ENCODE measurements at places on chromosomes 3 and 15. TPM values are rescaled to one million over a fixed set of nuclear protein-coding genes. Genes with fewer than 3 reads are reported as not detected.
A peak's percentile ranks its signal among the peaks of the same experiment; 100 is the strongest.

DNA sequence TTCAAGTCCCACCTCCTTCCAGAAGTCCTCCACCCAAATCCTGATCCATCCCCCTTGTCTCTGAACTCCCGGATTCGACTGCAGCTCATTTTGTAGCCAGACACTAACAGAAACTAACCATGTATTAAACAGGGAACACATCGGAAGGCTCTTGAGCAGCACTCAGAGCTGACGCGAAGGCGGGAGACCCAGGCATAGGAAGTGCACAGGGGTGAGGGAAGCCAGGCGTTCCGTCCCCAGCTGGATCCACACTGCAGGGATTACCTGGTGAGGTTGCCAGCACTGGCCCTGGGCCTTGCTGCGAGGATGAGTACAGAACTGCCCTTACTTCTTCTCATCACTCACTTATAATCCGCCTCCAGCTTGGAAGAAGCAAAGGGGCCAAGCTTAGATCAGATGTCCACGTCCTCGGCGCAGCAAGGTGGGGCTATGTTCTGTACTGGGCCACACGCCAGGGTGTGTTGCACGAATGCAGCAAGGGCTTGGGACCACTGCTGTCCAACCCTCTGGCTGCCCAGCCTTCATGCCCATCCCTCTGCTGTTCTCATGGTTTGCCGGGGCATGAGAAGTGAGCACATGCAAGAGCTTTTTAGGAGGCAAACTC is 124.2 kb upstream of the SMAD3 start:
- no peak for DNase-seq

The MESP1 gene
- 1.1 TPM for total RNA-seq

DNA sequence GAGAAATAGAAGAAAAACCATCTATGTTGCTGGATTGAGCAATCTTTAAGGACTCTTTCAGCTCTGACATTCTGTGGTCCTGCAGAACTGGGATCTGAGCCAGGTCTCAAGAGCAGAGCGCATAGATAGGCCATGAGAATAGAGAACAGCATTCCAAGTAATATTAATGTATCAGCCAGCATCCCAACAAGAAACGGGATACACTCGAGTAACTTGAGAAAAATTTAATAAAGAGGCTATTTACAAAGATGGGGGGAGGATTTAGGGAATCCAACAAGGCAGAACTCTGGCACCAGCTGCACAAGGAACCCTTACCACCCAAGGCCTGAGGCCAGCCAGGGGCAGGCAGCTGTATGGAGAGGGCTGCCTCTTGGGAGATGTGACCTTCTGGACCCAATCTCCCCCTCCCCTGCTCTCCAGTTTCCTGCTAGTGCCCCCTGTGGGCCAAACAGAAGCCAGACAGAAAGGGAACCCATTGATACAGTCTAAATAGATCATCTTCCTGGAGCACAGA is 8.2 kb downstream of the TMOD2 start:
- DNase-seq, result no peak

- no peak for DNase-seq
Observed at GRCh38 chr15:76380249-76380648, 43.7 kb downstream of the ISL2 start.

DNA sequence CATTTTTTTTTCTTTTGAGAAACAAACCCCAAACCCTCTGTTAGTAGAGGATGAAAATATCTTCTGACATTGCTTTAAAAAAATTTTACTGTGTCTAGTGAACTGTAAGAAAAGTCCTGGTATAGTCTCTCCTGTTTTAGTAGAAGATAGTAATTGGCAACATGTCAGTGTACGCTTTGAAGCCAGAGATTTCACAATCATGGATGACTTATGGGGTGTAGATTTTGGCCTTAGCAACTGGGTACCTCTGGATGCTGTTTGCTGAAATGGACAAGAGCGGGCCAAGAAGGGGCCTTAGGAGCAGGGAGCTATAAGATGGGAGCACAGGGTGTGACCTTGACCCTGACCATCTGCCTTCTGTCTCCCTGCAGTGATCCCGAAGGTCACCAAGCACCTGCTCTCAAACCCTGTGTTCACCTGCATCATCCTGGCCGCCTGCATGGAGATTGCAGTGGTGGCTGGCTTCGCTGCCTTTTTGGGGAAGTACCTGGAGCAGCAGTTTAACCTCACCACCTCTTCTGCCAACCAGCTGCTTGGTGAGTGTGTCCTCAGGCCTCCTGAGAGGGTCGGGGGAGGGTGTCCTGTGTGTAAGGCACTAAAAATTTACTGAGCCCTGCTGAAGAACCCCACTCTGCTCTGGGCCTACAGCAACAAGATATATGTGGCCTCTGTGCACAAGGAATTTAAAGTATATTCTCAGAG is 266.7 kb downstream of the SLCO3A1 start:
- DNase-seq, result no peak

The LMCD1 gene
- total RNA-seq, result 1.3 TPM

DNA sequence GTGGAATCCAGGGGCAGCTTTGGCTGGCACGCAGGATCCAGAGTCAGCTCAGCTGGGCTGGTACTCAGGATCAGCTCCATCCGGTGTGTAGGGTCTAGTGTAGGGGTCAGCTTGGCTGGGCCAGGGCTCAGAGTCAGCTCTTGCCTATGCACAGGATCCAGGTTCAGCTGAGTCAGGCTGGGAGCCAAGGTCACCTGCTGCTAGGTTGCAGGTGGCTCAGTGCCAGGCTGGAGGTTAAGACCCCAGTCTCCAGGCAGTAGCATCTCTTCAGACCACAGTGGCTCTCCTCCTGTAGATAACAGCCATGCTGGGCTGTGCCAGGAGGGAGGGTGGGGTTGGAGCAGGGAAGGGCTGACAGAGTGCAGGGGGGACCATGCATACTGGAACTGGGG is 1.8 kb downstream of the HYAL3 start:
- no peak for DNase-seq

- DNase-seq, result no peak
Observed at GRCh38 chr3:62922326-62922725, 47.1 kb upstream of the CADPS start.

The RAD51 gene
- total RNA-seq, result 5.0 TPM

- DNase-seq, result no peak
Observed at GRCh38 chr15:37056177-37057121, 43.9 kb downstream of the MEIS2 start.

DNA sequence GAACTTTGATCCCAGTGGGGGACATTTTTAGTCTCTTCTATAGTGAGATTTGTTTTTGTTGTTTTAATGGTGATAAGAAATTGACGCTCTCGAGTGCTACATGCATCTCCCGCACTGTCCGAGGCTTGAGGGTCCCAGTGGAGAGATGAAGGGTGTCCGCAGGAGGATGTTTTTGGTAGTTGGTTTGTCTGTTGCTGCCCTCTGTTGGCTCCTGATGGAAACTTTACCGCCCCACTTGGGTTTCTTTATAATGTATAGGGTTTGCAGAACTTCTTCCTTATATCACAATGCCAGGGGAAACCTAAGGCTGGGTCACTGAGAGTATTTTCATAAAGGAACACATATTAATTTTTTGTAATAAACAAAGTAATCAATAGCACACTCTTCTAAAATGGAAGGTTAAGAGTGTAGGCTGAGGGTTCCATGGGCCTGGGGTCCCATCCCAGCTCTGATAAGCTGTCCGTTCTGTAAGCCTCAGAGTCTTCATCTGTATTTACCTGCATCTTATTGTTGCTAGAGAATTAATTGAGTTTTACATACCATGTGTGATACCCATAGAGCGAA is 185.3 kb upstream of the FEZF2 start:
- peak; percentile 48 for DNase-seq

The EEFSEC gene
- 8.3 TPM for total RNA-seq

GRCh38 chr3:124447845-124448244 is 282.4 kb upstream of the UMPS start:
- DNase-seq, result no peak

- peak; percentile 70 for DNase-seq
Observed at GRCh38 chr3:98732286-98733052, 30.7 kb upstream of the ST3GAL6 start.

The GMNC gene
- total RNA-seq, result 0.64 TPM

The SLC22A14 gene
- total RNA-seq, result 0.93 TPM

DNA sequence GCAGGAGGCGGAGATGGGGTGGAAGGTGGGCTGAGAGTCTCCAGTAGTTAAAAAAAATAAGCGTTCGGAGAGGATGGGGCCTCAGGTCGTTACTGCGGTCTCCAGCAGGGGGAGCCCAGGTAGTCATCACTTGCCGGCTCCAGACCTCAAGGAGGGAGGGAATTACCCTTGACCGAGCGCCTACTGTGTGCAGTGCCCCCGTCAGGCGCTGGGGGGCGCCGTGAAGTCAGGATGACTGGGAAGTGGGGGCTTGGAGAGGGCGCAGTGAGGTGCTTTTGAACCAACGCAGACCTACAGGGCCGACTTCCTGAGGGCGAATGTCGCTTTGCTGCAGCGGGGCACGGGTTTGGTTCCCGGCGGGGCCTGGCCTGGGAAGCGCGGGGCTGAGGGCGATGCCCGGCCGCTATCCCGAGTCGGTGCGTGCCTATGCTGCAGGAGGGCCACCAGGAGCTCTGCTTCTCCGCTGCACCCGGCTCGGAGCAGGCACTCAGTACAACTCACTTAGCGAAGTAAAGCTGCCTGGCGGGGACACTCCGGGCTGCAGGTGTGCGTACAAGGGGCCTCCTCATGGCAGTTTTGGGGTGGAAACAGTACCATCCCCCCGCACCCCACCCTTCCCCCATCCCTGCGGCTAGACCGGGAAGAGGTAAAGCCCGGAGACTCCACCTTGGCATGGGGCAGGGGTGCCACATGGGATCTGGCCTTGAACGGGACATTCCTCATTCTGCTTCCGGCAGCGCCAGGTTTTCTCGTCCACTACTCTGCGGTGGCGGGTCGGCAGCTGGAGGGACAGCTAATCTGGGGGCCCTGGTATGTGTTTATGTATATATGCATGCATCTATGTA is 79.8 kb downstream of the RHCG start:
- peak; percentile 94 for DNase-seq

DNA sequence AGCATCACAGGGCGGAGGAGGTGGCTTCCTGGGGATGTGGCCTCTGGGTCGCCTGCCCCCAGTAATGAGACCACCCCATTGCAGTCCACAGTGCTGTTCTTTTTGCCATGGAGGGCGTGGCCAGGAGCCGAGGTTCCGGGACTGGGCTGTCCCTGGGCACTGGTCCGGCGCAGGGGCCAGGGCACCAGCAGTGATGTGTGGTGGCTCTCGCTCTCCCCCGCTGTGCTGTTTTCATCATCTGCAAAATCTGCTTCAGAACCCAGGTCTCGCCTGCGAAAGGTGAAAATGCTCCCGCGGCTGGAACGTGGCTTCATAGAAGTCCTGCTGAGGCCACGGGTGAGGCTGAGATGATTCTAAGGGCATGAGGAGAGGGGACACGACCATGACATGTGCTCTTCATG is 45.8 kb downstream of the SCN5A start:
- DNase-seq, result no peak

DNA sequence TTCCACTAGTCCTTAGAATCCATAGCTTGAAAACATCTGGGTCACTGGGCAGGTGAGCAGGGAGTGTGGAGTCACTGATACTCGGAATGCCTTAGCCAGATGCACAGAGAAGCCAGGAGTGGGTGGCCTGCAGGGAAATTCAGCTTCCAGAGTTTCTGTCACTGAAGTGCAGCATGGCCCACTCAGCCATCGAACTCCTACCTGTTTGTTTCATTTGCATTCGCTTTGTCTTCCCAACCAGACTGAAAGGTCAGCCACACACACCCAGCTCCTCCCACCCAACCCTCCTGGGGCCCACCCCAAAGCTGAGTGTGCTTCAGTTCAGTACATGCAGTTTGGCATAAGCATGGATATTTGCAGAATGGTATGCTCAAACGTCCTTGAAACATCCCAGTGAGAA is 124.5 kb upstream of the ATP10A start:
- no peak for DNase-seq

DNA sequence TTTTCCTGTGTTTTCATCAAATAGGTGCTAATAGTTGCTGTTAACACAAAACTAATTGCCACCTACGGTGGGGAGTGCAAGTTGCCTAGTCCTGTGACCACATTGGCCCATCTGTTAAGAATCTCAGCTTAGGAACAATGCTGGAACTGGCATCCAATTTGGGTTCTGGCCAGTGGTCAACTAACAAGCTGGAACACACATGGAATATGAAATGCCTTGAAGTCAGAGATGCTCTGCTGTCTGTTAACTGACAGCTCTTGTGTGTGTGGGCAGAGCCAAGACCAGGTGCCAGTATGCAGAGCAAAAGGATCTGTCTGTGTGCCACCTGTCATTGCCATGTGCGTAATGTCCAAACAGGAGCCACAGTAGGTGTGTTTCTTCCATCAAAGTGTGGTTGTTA is 460.8 kb downstream of the ROBO2 start:
- DNase-seq, result no peak

The CALML4 gene
- total RNA-seq, result 4.1 TPM

- DNase-seq, result no peak
Observed at GRCh38 chr3:162092751-162093150, 596.1 kb downstream of the OTOL1 start.

DNA sequence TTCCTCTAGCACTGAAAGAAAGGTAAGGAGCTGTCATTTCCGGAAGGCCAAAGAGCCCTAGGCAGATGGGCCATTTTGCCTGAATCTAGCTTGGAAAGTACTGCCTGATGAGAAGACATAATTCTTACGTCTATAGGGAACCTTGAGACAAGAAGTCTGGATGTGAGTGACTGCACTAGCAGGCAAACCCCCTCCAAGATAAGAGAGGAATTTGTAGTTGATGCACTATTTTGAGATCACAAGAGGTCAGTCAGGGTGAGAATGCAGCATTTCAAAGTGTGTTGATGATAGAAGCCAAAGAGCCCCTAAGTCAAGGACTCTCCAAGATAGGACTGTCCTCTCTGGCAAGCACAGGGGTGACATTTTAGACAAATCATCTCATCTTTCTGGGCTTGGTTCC is 99.2 kb downstream of the HES1 start:
- DNase-seq, result no peak

The GTF2E1 gene
- 40.5 TPM for total RNA-seq

DNA sequence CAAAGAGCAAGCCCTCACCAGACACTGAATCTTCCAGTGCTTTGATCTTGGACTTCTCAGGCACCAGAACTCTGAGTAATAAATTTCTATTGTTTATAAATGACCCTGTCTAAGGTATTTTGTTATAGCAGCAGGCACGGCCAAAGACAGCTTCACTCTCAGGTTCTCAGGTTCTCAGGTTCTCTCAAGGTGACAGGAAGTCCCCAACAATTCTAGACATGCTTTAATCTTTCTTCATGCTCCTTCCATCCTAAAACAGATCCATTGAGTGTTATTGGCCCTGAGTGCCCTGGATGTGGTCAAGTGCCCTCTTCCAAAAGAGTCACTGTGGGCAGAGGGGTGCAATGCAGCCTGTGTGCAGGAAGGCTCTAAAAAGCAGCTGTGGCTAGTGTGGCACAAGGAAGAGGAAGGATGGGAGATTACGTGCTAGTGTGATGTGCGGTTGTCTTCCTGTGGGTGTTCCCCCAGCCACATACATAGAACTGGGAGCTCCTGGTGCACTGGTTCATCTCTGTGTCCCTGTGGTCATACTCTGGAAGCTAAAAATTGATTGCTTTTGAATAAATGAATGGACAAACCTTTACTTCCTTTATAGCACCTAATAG is 11.0 kb upstream of the RAB7A start:
- no peak for DNase-seq

- no peak for DNase-seq
Observed at GRCh38 chr3:194379231-194379630, 9.7 kb upstream of the LRRC15 start.

The SLC35G2 gene
- 22.6 TPM for total RNA-seq
